ENCODE measurements at places on chromosomes 11 and 22.

DNA sequence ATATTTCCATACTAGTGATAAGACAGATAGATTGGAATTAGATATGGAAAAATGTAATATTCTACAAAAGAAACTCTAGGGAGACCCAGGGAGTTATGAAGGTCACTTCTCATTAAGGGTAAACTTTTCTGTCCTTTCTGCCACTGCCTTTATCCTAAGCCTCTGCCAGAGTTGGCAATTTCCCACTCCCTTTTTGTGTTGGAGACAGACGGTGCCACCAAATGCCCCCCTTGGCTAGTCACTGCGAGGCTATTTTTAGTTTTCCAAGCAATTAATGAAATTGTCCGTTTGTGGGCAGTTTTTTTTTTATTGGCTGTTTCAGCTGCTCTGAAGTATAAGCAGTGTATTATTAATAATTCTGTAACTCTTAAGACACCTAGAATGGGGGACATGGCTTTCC, 67.6 kb upstream of the TENM4 start:
- DNase-seq: no peak

DNA sequence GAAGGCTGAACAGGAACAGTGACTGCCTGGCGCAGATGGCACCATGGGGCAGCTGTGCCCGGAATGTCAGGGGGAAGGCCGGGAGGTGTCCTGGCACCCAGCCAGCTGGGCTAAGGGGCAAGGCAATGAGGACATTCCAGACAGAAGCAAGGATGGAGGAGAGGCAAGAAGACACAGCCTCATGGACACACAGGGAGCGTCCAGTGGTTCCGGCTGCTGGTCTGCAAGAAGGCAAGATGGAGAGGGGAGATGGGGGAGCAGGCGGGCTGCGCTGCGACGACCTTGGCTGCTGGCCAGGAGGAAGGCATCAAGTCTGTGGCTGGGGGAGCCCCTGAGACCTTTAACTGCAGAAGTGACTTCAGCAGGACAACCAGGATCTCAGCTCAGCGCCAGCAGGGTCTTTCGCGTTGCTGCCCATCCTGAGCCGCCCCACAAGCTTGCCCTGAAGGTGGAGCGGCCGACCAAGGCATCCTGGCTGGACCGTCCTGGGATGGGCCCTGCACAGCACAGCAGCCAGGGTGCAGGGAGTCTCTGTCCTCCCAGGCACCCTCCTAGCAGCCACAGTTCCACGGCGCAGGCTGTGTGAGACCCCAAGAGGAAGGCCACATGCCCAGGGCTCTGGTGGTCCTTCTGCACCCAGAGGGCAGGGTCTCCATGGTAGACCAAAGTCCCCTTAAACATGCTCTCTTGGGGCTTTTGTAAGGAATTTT, 531.7 kb downstream of the BRD1 start:
- no peak for DNase-seq

DNA sequence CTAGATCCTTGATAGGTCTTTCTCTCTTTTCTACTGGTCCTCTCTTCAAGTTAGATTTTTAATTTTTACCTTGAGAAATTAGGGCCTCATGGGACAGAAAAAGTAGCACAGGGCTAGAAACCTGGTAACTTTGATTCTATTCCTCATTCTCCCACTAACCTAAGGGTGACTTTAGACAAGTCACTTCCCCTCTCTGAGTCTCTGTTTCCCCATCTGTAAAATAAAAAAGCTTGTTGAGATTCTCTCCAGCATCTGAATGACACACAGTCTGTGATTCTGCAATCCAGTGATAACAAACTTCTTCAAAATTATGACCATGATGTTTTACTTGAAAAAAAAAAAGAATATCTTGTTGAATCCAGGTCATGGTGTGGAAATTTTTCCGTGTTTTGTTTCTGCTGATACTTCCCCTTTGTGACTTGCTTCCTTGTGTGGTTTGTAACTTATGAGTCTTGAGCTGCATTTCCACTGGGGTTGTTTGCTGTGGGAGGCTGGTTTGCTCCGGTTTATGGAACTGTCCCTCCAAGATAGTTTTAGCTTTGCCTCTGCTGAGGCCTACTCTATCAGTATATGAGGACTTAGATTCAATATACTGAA, 9.8 kb upstream of the MPEG1 start:
- no peak for DNase-seq

- no peak for DNase-seq
Measured at GRCh38 chr11:10317776-10318526, 13.1 kb downstream of the ADM start.

DNA sequence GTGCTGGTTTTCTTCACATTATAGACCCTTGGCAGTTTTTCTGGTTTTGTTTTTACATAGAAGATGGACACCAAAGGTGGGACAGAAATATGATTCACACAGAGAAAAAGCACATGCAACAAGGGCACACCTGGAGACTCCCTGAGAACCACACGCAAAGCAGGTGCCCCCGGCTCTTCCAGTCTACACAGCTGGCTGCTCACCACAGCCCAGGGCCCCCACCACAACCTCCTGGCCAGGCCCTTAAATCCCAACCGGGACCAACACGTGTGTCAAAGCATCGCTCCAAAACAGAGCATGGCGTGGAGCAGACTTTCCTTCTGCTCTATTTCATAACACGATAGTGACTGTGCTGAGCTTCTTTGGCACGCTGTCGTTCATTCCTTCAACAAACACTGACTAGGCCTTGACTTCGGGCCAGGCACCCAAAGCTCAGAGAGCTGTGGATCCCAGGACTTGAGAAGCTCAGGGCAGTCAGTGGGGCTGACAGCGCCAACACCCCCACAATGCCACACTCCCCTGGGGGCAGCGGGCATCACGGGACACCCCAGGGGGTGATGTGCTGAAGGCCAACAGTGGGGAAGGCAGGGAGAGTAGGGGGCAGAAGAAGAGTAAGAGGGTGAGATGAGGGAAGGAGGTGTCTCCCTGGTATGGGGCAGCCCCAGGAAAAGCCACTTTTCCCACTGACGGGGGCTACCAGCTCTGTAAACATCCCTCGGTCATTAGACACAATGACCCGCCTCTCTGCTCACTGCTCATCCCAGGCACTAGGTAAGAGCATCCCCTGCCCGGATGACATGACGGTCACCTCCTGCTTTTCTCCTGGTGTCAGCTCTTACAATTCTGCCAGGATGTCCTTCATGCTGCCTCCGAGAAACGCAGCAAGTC, 26.0 kb downstream of the CELSR1 start:
- no peak for DNase-seq

DNA sequence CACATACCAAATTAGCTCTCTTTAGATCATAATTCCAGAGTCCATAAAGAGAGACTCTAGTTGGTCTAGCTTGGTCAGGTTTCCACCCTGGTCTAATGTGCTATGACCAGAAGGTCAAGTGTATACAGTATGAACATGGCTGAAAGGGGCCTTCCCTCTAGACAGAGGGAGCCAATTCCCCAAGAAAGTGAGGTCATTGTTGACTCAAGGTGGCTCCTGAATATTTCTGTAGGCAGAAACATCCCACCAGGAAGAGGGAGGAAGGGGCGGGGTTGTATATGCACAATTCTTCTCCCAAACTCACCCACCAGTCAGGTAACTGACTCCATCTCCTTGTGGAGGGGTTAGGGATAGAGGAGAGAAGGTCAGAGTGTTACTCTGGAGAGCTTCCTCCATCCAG, 281.8 kb upstream of the PLET1 start:
- no peak for DNase-seq

DNA sequence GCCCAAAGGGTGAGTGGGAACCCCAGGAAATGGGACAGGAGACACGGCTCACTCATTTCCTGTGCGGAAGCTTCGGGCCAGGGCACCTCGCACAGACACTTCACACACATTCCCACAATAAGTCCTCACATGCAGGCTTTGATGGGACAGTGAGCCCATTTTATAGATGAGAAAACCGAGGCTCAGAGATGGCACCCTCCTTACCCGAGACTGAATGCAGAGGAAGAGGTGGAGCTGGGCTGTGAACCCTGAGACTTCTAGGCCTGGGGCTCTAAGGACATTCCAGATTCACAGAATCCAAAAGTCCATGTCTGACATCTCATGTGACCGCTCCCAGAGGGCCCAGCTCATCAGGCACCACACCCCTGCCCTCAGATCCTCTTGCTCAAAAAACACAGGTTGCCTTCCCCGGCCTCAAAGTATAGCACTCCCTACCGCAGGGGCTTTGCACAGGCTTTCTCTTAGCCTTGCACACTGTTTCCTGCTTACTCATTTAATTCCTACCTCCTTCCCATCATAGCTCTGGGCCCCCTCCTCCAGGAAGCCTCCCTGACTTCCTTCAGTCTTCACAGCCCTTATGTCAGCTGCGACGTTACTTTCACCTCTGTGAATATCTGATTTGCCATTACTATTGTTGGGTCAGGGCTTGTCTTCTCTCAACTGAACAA, 57.1 kb upstream of the TCF20 start:
- no peak for DNase-seq

GRCh38 chr11:126723665-126724045, 276.9 kb downstream of the KIRREL3 start:
- no peak for DNase-seq

GRCh38 chr11:46712874-46713576, 6.0 kb upstream of the F2 start:
- no peak for DNase-seq

GRCh38 chr11:3086114-3086513, 28.9 kb upstream of the CARS1 start:
- DNase-seq: no peak

DNA sequence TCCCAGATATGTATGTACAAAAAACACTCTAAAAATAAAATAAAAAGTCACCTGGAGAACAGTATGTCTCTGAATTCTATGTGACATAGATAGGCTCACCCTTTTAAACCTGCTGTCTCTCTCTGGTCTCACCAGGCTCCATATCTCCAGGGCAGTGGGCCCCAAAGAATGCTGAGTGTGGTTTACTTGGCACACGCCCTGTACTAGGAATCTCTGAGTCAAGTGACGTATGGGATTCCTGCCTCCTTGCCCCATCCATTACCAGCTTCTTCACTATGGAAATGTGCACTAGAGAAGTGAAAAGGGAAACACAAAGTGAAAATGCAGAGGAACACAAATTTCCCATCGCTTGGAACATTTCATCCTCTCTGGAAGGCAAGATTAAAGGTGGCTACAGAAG, 722.2 kb upstream of the TENM4 start:
- no peak for DNase-seq

- no peak for DNase-seq
Measured at GRCh38 chr11:41826085-41826484, 366.6 kb upstream of the LRRC4C start.

Measured in T-helper 1 cell (primary cell).